Activated CD8-positive, alpha-beta memory T cell treated with anti-CD3 and anti-CD28 coated beads, Interleukin-2, amount 10 ng/mL, durations not matched to agents 7 days and 5 days (primary cell): ENCODE measurements at places on chromosomes 2 and 18. TPM values are rescaled to one million over a fixed set of nuclear protein-coding genes. Genes with fewer than 3 reads are reported as not detected.
A peak's percentile ranks its signal among the peaks of the same experiment; 100 is the strongest.

- H3K36me3 ChIP-seq = no peaks in the 10 kb centered on the region
- H3K27me3 ChIP-seq = peaks cover 53% of the 10 kb centered on the region
- H3K4me1 ChIP-seq = peaks cover 10% of the 10 kb centered on the region
- H3K4me3 ChIP-seq = no peak overlapping the region
- DNase-seq = no peak
- H3K27ac ChIP-seq = no peak overlapping the region
These were observed 3.0 kb downstream of the LRRFIP1 start for GRCh38 chr2:237630216-237631000.

The DOCK10 gene
- 271 TPM for total RNA-seq

DNA sequence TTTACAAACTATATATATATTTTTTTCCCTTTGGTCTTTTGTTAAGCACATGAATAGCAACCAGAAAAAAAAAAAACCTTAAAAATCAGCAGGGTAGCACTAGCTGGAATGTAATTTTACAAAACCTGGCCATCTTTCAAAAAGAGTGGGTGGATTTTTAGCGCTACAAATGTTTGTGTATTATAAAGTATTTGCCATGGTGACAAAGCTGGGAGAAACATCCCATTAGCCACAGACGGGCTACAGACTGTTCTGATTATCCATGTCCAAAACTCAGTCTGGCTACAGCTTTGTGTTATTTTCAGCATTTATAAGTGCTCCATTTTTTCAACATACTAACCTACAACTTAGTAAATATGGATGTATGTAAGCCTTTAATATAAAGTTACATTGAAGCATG lies 249.5 kb upstream of the TANK start:
- H3K27me3 ChIP-seq = peaks cover 3% of the 10 kb centered on the region
- H3K36me3 ChIP-seq = no peaks in the 10 kb centered on the region
- H3K4me3 ChIP-seq = no peak overlapping the region
- H3K27ac ChIP-seq = no peak overlapping the region
- DNase-seq = no peak

GRCh38 chr2:105812180-105813044 lies 67.7 kb downstream of the NCK2 start:
- H3K4me3 ChIP-seq = no peak overlapping the region
- H3K36me3 ChIP-seq = peaks cover 29% of the 10 kb centered on the region
- peak overlapping the region; percentile 61 for H3K27ac ChIP-seq
- no peaks in the 10 kb centered on the region for H3K27me3 ChIP-seq

- no peak overlapping the region for H3K4me3 ChIP-seq
- peaks cover 23% of the 10 kb centered on the region for H3K27me3 ChIP-seq
- DNase-seq = no peak
These were observed 200.6 kb downstream of the PPP1R1C start for GRCh38 chr2:182186132-182186735.

DNA sequence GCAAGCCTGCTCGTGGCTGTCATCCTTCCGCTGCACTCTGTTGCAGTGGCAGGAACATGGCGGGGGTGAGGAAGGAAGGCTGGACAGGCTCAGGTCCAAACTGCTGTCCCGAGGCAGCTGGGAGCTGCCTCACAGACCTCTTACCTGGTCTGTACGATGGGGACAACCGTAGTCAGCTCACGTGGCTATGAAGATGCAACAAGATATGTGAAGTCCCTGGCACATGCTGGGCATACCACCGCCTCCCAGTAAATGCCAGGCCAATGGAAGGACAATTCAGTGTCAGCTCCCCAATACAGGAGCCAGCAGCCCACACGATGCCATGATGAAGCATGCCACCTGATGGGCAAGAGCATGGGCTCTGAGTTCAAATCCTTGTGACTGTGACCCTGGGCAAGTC lies 344.4 kb downstream of the CYRIA start:
- no peak overlapping the region for H3K4me3 ChIP-seq
- no peaks in the 10 kb centered on the region for H3K36me3 ChIP-seq
- H3K27me3 ChIP-seq = no peaks in the 10 kb centered on the region
- H3K4me1 ChIP-seq = no peaks in the 10 kb centered on the region

- peak overlapping the region; percentile 57 for H3K27ac ChIP-seq
- DNase-seq = peak; percentile 41
- H3K27me3 ChIP-seq = no peaks in the 10 kb centered on the region
- peaks cover 36% of the 10 kb centered on the region for H3K36me3 ChIP-seq
- H3K4me1 ChIP-seq = peaks cover 63% of the 10 kb centered on the region
These were observed 871 bp upstream of the DUSP28 start for GRCh38 chr2:240559286-240559685.

- H3K27ac ChIP-seq = no peak overlapping the region
- H3K4me3 ChIP-seq = no peak overlapping the region
- H3K27me3 ChIP-seq = no peaks in the 10 kb centered on the region
- no peaks in the 10 kb centered on the region for H3K4me1 ChIP-seq
- no peaks in the 10 kb centered on the region for H3K36me3 ChIP-seq
- DNase-seq = no peak
These were observed 174.7 kb downstream of the DNER start for GRCh38 chr2:229539628-229540027.

The MOCOS gene
- 0.64 TPM for total RNA-seq

DNA sequence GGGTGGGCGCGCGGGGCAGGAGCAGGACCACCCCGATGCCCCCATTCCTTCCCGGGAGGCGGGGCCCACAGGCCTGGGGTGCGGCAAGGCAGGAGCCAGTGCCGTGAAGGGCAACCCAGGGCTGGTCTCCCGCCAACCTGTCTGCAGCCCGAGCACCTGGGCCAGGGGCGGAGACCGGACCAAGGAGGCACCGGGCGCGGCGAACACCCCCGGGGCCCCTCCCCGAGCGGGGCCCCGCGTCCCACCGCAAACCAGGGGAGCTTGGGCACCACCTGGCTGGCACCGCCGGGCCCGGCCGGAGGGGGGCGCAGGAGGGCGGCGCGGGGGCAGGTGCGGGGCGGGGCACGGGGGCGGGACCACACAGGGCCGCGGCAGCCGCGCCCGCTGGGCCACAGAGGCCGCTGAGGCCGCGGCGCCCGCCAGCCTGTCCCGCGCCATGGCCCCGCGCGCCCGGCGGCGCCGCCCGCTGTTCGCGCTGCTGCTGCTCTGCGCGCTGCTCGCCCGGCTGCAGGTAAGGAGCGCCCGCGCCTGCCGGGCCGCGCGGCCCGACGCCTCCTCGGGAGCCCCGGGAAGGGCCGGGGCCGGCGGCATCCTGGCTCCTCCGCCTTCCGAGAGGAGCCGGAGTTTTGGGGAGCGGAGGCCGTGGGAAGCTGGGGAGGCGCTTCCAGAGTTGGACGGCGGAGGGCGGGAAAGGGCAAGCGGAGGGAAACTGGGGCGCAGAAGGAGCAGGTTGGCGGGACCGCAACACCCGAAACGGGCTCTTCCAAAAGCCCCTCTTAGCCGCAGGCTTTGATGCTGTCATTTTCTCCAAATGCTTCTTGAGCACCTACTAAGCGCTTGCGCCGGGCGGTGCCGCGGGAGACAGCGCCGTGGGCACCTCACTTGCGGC lies at the start of gene TNFRSF11A:
Gene TNFRSF11A, plus strand, starts transcription at position 394 of the 889 bp plus-strand sequence. Its CDS starts 43 bp downstream, at position 437.
- peaks cover 4% of the 10 kb centered on the region for H3K36me3 ChIP-seq
- H3K27ac ChIP-seq = peak within 1 kb of the TSS; percentile 33
- H3K4me1 ChIP-seq = peaks cover 49% of the 10 kb centered on the region
- H3K27me3 ChIP-seq = peaks cover 57% of the 10 kb centered on the region
- peak within 1 kb of the TSS; percentile 79 for H3K4me3 ChIP-seq

DNA sequence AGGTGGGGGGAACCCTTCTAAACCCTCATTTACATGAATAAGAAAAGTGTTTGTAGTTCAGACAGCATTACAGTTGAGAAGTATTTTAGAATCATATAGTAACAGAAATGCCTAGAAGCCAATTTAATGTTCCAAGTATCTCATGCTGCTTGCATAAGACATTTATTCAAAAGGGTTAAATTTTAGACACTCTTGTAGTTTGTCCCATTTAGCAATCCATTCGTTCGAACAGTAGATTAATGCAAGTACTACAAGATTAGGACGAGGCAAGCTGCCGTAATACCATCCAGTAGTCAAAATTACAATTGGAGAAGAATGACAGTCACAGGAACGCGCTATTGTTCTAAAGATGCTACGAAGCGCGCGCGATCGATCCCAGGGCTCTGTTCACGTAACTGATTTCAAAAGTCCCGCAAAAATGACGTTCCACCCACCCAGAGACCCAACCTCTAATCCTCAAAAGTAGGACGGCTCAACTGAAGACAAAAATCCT lies 1.2 kb downstream of the TMEM237 start:
- peaks cover 5% of the 10 kb centered on the region for H3K36me3 ChIP-seq
- H3K4me1 ChIP-seq = peaks cover 25% of the 10 kb centered on the region
- H3K27me3 ChIP-seq = no peaks in the 10 kb centered on the region
- peak overlapping the region; percentile 93 for H3K27ac ChIP-seq
- peak overlapping the region; percentile 90 for H3K4me3 ChIP-seq

GRCh38 chr2:233156001-233156400 lies 95.5 kb upstream of the ATG16L1 start:
- DNase-seq = no peak
- H3K27ac ChIP-seq = no peak overlapping the region
- H3K4me1 ChIP-seq = peaks cover 15% of the 10 kb centered on the region

GRCh38 chr18:24228667-24229041 lies 89.8 kb downstream of the CABYR start:
- peaks cover 57% of the 10 kb centered on the region for H3K27me3 ChIP-seq
- no peaks in the 10 kb centered on the region for H3K36me3 ChIP-seq
- H3K4me3 ChIP-seq = no peak overlapping the region

GRCh38 chr18:75754433-75754832 lies 326.9 kb upstream of the SMIM21 start:
- no peaks in the 10 kb centered on the region for H3K27me3 ChIP-seq
- no peak overlapping the region for H3K4me3 ChIP-seq
- no peak for DNase-seq
- H3K4me1 ChIP-seq = no peaks in the 10 kb centered on the region
- H3K36me3 ChIP-seq = no peaks in the 10 kb centered on the region

The PRR30 gene
- total RNA-seq = not detected

The ZNF396 gene
- 1.1 TPM for total RNA-seq

- no peak overlapping the region for H3K4me3 ChIP-seq
- H3K4me1 ChIP-seq = no peaks in the 10 kb centered on the region
- H3K27ac ChIP-seq = no peak overlapping the region
These were observed 33.8 kb downstream of the CCDC93 start for GRCh38 chr2:117979911-117980701.

The MYO7B gene
- not detected for total RNA-seq

GRCh38 chr2:109703077-109703476 lies 88.9 kb downstream of the SOWAHC start:
- H3K27me3 ChIP-seq = peaks cover 4% of the 10 kb centered on the region
- H3K27ac ChIP-seq = no peak overlapping the region
- peaks cover 4% of the 10 kb centered on the region for H3K4me1 ChIP-seq

DNA sequence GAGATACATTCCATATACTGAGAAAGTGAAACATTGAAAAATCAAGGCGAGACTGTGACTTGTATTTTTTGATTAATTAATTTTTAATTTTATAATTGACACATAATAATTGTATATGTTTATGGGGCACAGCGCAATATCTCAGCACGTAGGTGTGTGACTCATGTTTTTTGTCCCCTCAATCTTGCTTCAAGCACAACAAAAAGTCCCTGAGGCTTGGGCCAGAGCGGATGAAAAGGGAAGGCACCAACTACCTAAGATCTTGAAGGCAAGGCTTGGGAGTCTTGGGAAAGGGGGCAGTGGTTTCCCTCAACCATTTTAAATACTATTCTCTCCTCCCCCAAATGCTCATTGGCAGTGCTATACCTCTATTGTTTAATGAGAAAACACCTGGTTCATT lies 9.9 kb downstream of the SGPP2 start:
- H3K4me1 ChIP-seq = no peaks in the 10 kb centered on the region
- no peak overlapping the region for H3K4me3 ChIP-seq
- H3K27me3 ChIP-seq = peaks cover 5% of the 10 kb centered on the region
- no peak overlapping the region for H3K27ac ChIP-seq
- H3K36me3 ChIP-seq = peaks cover 1% of the 10 kb centered on the region
- DNase-seq = no peak

DNA sequence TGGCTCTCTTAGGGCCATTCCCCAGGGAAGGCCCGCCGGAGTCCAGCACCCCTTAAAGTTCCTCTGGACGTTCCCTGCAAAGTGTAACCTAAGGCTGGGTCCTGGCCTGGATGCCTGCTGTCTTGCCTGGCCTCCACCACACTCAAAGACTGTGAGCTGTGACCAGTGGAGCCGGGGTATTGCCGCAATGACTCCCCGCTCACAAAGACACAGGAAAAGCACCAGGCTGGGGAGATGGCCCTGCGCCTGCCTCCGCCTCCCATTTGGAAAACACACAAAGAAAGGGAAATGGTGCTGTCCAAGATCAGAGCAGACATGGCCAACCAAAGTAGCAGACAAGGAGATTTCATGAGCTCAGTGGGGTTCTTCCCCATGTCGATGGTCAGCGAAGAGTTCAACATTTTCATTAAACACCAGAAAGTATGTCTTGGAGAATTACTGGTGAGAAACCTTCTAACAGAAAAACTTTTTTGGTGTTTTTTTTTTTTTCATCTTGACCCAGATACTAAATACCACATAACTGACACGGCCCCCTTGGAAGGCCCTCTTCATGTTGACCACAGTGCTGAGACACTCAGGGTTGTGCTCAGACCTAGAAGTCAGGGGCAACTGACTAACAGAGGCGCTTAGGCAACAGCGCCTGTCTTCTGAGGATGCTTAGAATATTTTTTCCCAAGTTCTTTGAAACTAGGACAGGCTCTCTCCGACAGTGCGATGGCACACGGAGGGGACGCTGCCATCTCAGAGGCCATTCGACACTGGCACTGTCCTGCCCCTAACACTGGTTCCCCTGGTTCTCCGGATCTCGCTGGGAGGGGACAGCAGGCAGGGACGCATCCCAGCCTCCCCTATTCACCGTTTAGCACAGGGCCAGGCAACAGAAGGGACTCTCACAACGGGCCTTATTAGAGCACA lies 226.4 kb upstream of the ID2 start:
- peak overlapping the region; percentile 75 for H3K4me3 ChIP-seq
- no peak for DNase-seq
- peak overlapping the region; percentile 95 for H3K27ac ChIP-seq
- H3K36me3 ChIP-seq = peaks cover 7% of the 10 kb centered on the region

GRCh38 chr2:68157402-68158133 lies at the start of gene PNO1:
Gene PNO1 (plus strand): TSS chr2:68157888. CDS start chr2:68157935, 47 bp downstream.
- peak; percentile 98 for DNase-seq
- H3K27me3 ChIP-seq = no peaks in the 10 kb centered on the region
- peaks cover 20% of the 10 kb centered on the region for H3K36me3 ChIP-seq
- H3K4me3 ChIP-seq = peak within 1 kb of the TSS; percentile 92
- peaks cover 39% of the 10 kb centered on the region for H3K4me1 ChIP-seq
